Mammary epithelial cell (primary cell): ENCODE measurements at places on chromosomes 5 and 9.

- DNase-seq, result no peak
Measured at GRCh38 chr5:43774881-43775399, 172.0 kb downstream of the NNT start.

DNA sequence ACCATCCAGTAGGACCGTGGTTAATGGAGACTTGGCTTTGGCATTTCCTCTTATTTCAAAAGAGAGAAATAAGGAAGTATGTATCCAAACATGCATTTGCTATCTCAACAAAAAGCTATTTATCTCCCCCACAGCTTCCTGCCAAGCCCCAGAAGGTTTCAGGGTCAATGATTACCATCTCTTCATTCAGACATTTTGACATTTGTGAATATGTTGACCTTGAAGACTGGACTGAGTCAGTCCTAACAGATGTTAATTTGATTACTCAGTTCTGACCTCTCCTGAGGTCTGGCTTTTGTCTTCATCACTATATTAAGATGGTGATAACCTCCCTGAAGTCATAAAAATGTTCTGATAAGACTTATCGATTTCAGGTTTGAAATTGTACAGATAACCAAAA, 479.4 kb downstream of the AGTPBP1 start:
- DNase-seq, result no peak

DNA sequence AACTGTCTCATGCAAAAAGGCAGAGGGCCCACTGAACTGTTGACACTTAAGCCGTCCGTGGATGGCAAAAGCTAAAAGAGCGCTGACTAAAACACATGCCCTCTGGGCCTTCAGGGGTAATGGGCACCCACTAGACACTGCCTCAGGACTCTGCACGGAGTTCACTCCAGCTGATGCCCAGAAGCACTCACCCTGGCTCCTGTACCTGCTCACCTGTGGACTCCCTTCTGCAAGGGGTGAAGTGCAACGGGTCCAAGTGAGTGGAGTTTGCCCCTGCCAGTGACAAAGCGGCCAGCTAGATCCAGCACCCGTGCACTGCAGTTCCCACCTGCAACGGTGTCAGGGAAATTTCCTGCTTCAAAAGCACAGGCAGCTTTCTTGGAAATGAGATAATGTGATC, 50.2 kb downstream of the SLC1A1 start:
- DNase-seq, result no peak

- no peak for DNase-seq
Measured at GRCh38 chr5:23242891-23243290, 264.5 kb upstream of the PRDM9 start.

- DNase-seq, result no peak
Measured at GRCh38 chr5:54184806-54185205, 125.6 kb downstream of the ARL15 start.

GRCh38 chr5:71830681-71831539, 111.8 kb downstream of the CARTPT start:
- peak; percentile 57 for DNase-seq

GRCh38 chr5:23484096-23484495, 23.3 kb upstream of the PRDM9 start:
- DNase-seq, result no peak

DNA sequence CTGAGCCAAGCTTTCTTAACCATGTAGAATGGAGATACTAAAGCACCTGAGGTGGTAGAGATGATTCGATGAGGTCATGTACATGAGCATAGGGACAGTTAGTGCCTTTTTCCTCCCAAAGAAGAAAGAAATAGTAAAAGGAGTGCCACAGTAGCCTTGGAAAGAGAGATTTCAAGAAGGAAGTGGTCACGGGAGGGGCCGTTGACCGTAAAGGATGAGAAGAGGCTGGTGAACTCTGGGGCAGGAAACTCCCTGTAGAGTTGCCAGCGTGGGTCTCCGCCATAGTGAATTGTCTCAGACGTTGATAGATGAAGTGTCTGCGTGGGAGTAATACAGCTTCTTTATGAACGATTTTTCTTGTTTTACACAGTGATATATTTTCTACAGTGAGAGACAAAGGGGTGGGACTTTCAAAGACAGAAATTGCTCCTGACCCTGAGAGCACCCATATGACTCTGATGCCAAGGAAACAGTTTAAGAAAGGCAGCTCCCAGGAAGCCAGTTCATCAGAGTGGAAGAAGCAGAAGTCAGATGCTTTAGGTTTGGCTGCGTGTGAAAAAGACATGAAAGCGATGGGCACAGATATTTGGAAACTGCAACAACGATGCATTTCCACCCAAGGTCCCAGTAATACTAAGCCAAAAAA, 41.3 kb downstream of the UGCG start:
- DNase-seq, result peak; percentile 46
